ENCODE measurements at places on chromosomes 5 and 9.
A peak's percentile ranks its signal among the peaks of the same experiment; 100 is the strongest.

DNA sequence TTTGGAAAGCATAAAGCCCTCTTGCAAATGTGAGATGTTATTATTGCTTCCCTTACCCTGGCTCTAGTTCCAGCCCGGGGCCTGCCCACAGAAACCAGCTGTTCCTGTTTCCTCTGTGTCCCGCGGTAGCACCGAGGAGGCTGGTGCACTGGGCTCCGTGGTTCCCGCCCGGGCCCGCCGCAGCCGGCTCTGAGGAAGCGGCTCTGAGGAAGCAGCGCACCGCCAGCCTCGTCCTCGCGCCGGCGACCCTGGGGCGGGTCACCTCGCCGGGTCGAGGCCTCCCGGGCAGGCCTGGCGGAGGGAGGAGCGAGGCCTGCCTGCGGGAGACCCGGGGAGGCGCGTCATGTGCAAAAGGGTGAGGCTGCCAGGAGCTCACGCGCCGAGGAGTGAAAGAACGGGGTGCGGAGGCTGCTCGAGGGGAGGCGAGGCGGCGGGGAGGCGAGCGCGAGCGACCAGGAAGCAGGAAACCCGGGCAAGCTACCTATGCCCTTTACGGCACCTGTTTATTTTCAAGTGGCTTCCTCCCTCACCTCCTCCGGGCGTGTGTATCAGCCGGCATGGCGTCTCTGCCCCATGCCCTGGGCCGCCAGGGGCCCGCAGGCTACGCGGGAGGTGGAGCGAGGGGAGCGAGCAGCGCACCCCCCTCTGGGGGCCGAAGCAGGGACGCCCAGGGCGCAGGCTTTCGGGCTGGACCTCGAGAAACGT, 61.3 kb upstream of the MEGF10 start:
- DNase-seq, result peak; percentile 66

- no peak for DNase-seq
These were observed 264.0 kb upstream of the ITGA1 start for GRCh38 chr5:52523701-52524100.

DNA sequence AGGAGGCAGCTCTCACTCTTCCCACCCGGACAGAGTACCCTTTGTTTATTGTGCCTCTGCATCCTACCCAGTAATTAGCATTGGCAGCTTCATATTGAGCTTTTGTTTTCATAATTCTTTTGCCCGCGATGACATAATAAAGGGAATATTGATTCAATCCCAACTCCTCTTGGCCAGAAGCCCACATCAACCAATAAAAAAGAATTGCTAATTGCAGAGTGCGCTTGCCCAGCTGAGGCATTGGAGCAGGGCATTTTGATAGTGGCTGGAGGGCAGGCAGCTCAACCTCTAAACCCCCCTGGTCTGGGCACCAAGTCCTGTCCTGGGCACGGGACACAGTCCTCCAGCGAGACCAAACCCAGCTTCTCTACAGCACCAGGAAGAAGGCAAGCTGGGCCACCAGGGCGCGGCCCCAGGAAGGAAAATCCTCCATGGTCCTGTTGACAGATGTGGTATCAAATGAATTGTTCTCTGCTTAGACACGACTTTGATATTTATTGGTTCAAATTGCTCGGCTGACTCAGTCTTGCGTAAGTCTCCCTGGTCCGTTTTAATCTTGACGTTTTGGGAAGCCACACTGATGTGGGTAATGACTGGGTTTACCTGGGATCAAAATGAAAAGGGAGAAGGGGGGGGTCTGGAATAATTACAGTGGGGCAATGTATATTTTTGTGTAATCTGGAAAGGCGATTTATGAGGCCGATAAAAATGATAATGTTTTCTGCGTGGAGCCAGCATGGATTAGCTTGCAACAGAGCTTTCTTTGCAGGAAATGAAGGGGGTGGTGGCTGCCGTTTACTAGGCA, 220.7 kb upstream of the MSX2 start:
- no peak for DNase-seq

DNA sequence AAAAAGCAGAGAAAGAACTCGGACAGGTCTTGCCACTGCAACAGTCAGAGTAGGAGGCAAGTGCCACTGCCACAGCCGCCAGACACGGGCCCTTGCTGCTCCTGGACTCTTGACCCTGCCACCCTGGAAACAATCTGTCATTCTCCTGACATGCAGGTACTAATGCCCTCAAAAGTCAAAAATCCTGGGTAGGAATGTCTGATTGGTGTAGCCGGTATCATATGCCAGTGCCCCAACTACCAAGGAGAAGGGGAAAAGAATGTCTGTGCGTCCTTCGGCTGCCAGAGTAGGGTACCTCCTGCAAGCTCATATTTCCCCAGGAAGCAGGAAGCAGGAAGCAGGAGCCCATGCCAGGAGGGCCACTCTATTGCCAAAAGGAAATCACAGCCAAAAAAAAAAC, 30.5 kb upstream of the F2RL1 start:
- no peak for DNase-seq

GRCh38 chr5:40025586-40025985, 600.8 kb upstream of the DAB2 start:
- DNase-seq, result no peak

GRCh38 chr9:90579181-90579580, 63.4 kb downstream of the DIRAS2 start:
- DNase-seq, result no peak

DNA sequence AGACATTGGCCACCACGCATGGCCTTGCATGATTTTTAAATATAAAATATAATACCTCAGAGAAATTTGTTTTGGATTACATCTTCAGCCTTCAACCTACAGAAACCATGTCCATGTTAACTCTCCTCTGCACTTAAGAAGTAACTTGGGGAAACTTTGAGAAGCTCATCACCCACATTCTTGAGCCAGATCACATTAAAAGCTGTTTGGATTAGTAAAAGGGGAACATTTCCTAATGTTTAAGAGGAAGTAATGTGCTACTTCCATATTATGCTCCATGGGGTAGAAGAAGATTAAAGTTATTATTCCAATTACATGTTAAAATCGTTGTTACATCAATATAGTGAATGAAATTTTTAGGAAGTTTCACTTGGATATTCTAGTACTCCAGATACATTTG, 10.4 kb upstream of the CEP120 start:
- no peak for DNase-seq

- DNase-seq, result no peak
These were observed 1888.2 kb downstream of the EFNA5 start for GRCh38 chr5:105782501-105782900.

DNA sequence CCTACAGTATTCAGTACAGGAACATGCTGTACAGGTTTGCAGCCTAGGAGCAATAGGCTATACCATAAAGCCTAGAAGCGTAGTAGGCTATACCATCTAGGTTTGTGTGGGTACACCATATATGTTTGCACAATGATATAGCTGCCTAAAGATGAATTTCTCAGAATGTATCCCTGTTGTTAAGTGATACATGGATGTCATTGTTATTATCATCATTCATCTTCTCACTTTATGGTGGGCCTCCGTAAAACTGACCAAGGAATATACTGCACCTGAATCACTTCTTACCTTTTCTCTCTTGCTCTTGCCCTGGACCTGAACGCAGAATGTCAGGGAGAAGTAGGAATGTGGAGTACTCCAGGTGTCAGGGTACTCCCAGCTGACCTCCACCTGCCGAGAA, 11.8 kb downstream of the IL12B start:
- no peak for DNase-seq

- no peak for DNase-seq
These were observed 498.1 kb downstream of the TLE1 start for GRCh38 chr9:81191222-81191621.

GRCh38 chr9:126612326-126612812, 1.4 kb upstream of the LMX1B start:
- no peak for DNase-seq

DNA sequence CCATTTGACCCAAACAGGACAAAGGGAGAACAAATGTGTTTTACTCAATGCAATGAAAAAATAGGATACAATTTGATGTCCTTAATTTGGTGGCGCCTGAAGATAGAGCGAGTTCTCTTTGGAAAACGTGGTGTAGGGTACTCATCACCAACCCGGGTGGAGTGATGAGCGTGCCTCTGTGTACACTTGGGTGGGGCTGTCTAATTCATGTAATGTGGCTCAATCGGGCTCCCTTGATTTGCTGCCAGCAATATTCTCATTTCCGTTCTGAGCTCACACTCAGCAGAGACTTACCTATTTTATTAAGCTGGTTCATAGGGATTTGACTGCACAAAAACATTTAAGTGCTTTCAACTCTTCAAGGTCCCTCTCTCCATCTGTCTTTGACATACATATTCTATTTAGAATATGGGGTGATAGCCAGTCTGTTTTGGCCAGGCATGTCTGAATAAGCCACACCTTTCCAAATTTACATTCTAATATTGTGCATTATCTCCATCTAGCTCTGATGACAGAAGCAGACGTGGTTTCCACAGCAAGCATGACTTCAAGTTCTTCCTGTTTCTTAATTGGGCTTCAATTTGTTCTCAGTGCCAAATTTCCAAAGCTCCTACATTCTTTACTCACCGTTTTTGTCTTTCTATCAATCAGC, 162.5 kb downstream of the IRX2 start:
- DNase-seq, result no peak

- no peak for DNase-seq
These were observed 29.7 kb upstream of the LTC4S start for GRCh38 chr5:179764056-179764455.

DNA sequence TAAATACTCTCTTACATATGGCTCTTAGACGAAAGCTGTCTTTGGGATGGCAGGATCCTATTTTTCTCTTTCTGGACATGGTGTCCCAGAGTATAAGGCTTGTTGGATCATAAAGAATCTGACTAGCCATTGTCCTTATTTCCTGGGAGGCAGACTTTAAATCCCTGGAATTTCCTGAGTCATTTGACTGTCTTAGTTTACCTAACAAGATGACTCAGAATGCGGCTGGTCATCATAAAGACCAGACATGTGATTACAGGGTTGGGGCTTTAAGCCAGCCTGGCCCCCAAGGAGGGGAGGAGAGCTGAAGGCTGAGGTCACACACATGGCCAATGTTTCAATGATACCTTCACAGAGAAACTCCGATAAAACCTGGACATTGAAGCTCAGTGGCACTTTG, 37.2 kb downstream of the FAM240B start:
- no peak for DNase-seq

DNA sequence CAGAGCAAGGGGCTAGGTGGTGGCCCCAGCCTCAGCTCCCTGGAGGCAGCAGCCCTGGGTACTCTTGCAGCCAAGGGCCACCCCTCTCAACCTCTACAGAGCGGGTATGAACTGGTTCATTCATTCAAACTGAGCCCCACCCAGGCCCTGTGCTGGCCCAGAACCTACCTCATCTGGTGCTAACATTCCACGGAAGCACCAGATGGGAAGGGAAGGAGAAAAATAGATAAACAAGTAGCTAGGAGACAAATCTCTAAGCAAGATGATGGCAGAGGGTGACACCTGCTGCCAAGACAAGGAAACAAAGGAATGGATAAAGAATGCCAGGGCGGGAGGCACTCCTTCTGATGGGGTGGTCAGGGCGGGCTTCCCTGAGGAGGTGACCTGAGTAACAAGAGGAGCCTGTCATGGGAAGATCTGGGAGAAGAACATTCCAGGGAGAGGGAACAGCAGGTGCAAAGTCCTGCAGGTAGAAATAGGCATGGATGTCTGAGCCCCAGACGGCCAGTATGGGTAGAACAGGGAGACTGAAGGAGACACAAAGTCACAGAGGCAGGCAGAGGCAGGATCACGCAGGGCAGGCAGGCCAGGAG, 6.1 kb downstream of the ST6GALNAC4 start:
- DNase-seq, result peak; percentile 46

DNA sequence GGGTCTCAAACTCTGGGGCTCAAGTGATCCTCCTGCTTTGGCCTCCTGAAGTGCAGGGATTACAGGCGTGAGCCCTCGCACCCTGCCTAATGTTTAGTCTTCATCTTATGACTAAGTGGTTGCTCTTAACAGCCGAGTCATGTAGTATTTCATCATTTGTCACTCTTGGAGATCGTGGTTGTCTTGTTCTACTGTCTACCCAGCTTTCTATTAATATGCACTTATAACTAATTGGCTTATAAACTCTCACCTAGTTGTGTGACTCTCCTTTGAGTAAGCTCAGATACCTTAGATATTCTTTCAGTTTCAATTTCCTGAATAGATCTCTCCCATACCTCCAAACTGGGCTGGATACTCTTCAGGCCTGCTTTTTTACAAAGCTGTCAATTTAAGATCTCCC, 19.9 kb downstream of the SLC44A1 start:
- DNase-seq, result no peak

DNA sequence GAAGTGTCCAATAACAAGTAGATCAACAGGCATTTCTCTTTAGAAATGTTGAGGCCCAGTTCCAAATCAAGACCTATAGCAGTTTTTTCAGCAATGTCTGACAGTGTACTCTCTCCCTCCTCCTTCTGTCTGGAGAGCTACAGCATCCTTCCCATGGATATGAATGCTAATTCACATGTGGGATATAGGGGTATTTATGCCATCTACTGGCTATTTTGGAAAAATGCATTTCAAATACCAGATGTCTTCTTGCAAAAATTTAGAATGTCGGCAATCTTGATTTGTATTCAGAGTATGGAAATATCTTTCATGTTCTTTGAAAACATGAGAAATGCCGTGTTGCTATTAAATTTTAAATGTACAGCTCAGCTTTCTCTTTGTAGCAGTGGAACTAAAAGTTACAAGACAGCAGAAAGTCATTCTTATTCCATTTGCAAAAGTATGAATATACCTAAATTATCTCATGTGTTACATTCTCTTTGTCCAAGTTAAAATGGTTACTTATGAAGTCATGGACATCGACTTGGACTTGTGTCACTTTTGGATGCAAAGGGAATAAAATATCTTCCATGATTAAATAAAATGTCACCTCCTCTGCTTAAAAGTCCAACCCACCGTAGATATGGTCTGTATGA, 647.8 kb downstream of the TAF11L14 start:
- no peak for DNase-seq

- DNase-seq, result no peak
These were observed 77.0 kb downstream of the CSNK1A1 start for GRCh38 chr5:149474198-149474597.

GRCh38 chr5:172877466-172878260, 43.6 kb downstream of the ERGIC1 start:
- no peak for DNase-seq

- no peak for DNase-seq
These were observed 308.7 kb downstream of the SPOCK1 start for GRCh38 chr5:137190441-137190840.

GRCh38 chr9:113493203-113493520, 29.6 kb downstream of the RGS3 start:
- no peak for DNase-seq

GRCh38 chr9:31137176-31138160, 1247.0 kb upstream of the ACO1 start:
- DNase-seq, result no peak

DNA sequence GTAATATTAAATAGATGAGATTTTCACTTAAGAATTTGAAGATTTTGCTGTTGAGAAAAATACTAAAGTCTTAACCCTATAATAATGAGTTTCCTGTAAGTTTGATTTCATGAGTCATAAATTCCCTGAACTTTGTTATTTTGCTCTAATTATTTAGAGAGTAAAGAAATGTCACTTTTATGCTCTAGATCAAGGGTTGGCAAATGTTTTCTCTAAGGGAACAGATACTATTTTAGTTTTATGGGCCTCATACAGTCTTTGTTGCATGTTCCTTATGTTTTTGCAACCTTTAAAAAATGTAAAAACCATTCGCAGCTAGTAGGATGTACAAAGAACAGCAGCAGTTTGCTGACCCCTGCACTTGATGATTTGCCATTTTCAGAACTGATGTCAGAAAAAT, 480 bp upstream of the TXNDC8 start:
- no peak for DNase-seq
